Lung microvascular endothelial cell (primary cell): ENCODE measurements at places on chromosomes 16 and 17. TPM values are rescaled to one million over a fixed set of nuclear protein-coding genes. Genes with fewer than 3 reads are reported as not detected.

GRCh38 chr16:24976971-24977677, 38.0 kb downstream of the ARHGAP17 start:
- DNase-seq = peak; percentile 42

The CES5A gene
- total RNA-seq = not detected in 2 replicates

The TP53 gene
- total RNA-seq = 27.8 and 37.0 TPM in 2 replicates

GRCh38 chr17:82030470-82031302, 792 bp upstream of the RAC3 start:
- DNase-seq = peak; percentile 88

- DNase-seq = no peak
Measured at GRCh38 chr16:16099320-16099719, 124.0 kb downstream of the ABCC6 start.

DNA sequence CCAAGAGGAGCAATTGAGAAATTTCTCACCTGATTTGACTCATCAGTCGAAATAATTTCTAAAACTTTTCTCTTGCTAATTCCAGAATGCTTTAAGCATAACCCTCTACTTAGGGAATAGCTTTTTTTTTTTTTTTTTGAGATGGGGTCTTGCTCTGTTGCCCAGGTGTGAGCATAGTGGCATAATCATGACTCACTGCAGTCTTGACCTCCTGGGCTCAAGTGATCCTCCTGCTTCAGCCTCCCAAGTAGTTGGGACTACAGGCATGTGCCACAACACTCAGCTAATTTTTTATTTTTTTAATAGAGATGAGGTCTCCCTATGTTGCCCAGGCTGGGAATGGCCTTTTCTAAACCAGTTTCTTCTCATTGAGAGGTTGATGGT, 13.7 kb upstream of the NFATC3 start:
- no peak for DNase-seq

GRCh38 chr16:82580298-82580890, 46.4 kb upstream of the CDH13 start:
- DNase-seq = peak; percentile 35

The CES1 gene
- 0.22 and 1.4 TPM in 2 replicates for total RNA-seq

The DPEP1 gene
- 0.20 and 0.44 TPM in 2 replicates for total RNA-seq

The MYH1 gene
- total RNA-seq = not detected in 2 replicates

The ZG16B gene
- total RNA-seq = 0.65 TPM in 1 of 2 replicates, not detected in the other

The AANAT gene
- not detected in 2 replicates for total RNA-seq

DNA sequence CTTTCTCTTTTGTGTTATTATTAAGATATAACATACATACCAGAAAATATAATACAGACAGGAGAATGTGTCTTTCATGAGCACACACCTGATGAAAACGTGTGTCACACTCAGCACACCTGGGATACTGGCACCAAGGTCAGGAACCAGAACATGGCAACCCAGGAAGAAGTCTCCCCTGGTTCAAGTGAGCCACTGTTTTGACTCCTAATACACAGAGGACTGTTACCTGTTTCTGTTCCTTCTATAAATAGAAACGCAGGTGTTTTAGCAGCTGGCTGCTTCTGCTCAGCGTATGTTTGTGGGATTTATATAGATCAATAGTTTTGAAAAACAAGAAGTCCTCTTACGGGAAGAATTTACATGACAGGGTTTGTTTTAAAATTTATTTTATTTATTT, 3.5 kb downstream of the SEC14L1 start:
- no peak for DNase-seq

The BEAN1 gene
- not detected in 2 replicates for total RNA-seq

The CD300LG gene
- total RNA-seq = under 0.01 TPM in 1 of 2 replicates, not detected in the other

- peak; percentile 13 for DNase-seq
Measured at GRCh38 chr17:83080579-83080857, 1.1 kb downstream of the METRNL start.

DNA sequence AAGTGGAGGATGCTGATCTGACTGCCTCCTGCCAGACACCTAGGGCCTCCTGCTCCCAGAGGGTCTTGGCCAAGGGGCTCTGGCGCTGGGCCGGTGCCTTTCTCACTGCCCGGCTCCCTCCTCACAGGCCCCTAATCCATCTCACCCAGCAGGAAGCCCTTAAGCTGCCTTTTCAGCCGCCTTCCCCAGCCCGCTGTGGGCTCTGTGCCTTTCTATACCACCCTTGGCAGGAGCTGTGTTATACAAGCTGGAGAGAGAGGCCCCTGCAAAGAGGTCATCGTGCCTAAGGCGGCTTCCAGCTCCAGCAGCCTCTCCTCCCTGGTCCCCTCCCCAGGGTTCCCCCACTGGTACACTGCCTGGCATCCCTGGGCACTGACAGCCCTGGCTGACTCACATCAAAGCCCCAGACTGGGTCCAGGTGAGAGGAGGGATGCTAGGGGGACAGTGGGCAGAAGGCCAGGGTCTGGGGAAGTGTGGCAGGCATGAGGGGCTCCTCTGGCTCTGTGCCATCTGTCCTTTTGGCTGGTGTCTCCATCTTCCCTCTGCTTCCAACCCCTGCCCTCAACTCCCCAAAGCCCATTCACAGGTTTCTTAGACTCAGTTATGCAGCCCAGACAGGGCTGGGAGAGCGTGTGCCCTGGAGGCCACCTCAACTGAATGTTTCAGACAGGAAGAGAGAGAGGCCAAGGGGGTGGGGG, 15.3 kb upstream of the FZD2 start:
- DNase-seq = no peak
